Colonic mucosa (tissue), 4 donors: ENCODE measurements at places on chromosomes 7 and 10. TPM values are rescaled to one million over a fixed set of nuclear protein-coding genes. Genes with fewer than 3 reads are reported as not detected.

The PALD1 gene
- 2.5 TPM for total RNA-seq

The KEL gene
- 0.77 TPM for total RNA-seq

The PRSS2 gene
- 105 TPM for total RNA-seq

The HOXA11 gene
- total RNA-seq: 3.7 TPM

The AGBL3 gene
- total RNA-seq: 0.47 TPM

The PRSS37 gene
- not detected for total RNA-seq

The GBX1 gene
- total RNA-seq: not detected

The CALML3 gene
- total RNA-seq: 0.40 TPM

The HOXA10 gene
- total RNA-seq: 26.0 TPM

The CHST12 gene
- 8.8 TPM for total RNA-seq

The TMEM176B gene
- 256 TPM for total RNA-seq

The TET1 gene
- total RNA-seq: 1.1 TPM

The SUN3 gene
- total RNA-seq: not detected

The PRPS1L1 gene
- not detected for total RNA-seq
